ENCODE measurements at places on chromosomes 1 and 21.

- DNase-seq, result peak; percentile 3
Measured at GRCh38 chr21:16770266-16770665, 742.6 kb upstream of the CXADR start.

GRCh38 chr1:17661546-17662157 lies 93.5 kb upstream of the ACTL8 start:
- DNase-seq, result no peak

- DNase-seq, result no peak
Measured at GRCh38 chr1:84587099-84587498, 12.9 kb upstream of the CTBS start.

- no peak for DNase-seq
Measured at GRCh38 chr1:112445596-112445995, 49.6 kb downstream of the CTTNBP2NL start.

GRCh38 chr21:44517175-44517899 lies 22.7 kb downstream of the KRTAP10-1 start:
- DNase-seq, result no peak

DNA sequence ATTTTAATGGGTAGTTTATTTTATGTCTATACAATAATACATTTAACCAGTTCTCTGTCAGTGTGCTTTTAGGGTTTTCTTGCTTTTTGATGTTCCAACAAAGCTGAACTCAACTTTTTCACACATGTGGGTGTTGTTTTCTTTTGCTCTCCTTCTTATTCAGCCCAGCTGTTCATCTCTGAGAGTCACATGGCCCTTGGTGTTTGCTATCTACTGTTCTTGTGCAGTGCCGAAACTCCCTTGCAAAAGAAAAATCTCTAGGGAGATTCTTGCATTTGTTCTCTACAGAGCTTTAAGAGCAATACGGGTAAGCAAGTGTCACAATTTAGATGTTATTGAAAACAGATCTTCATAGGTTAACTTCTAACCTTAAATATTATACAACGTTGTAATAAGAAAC lies 281.1 kb upstream of the CXADR start:
- no peak for DNase-seq

- DNase-seq, result no peak
Measured at GRCh38 chr21:25409978-25410377, 197.3 kb downstream of the MRPL39 start.

GRCh38 chr1:61399199-61399598 lies 316.8 kb downstream of the NFIA start:
- no peak for DNase-seq

GRCh38 chr1:163523375-163524029 lies 201.7 kb downstream of the NUF2 start:
- DNase-seq, result no peak

- DNase-seq, result no peak
Measured at GRCh38 chr1:202279806-202280205, 61.9 kb downstream of the UBE2T start.

- no peak for DNase-seq
Measured at GRCh38 chr1:39116860-39117728, 87.4 kb upstream of the MACF1 start.

DNA sequence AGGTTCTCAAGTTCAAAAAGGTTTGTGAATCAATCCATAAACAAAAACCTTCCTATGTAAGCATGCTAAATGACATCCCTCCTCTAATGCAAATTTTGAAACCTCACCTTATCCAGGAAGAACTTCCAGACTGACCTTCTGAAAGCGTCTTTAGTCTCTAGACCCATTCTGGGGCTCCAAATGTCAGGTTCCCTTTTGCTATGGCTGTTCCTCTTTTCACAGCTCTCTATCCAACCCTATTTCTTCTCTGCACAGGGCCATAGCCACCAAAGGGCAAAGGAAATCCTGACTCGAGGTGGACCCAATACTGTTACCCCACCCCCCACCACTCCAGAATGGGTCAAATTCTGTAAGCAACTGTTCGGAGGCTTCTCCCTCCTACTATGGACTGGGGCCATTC lies 3.4 kb downstream of the ATP1A4 start:
- no peak for DNase-seq

DNA sequence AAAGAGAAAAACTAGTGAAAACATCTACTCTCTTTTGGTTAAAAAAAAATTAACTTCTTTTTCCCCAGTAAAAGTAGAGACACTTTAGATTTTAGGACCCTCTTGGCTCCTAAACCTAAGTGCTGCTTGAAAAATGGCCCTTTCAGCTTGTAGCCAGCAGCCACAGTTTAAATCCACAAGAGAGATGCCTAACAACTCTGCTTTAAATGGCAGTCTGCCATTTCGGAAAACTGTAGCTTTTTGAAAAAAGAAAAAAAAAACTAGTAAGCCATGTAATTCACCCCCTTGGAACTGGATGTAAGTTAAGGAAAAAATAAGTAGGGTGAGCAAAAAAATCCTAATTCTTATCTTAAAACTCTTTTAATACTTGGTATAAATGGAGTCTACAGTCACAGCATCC lies 56.0 kb downstream of the LHX9 start:
- no peak for DNase-seq

GRCh38 chr1:115413208-115413607 lies 75.2 kb upstream of the NGF start:
- no peak for DNase-seq

- DNase-seq, result no peak
Measured at GRCh38 chr1:58573138-58573537, 3.9 kb downstream of the TACSTD2 start.

DNA sequence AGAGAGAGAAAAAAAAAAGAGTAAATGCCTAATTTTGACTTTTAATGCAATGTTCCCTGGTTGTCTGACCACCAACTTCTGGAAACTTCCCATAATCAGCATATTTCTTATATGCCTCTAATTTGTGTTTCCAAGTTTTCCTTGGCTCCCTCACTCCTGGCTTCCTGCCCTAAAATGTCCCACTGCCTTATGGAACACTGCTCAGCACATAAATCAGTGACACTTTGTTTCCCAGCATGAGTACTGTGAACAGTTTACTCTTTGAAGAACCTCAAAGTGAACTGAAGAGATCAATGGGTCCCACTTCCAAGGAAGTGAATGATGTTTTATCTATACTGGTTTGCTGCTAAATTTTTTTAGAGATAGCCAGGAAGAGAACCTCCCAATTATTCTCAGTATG lies 271.3 kb upstream of the PRMT6 start:
- no peak for DNase-seq

DNA sequence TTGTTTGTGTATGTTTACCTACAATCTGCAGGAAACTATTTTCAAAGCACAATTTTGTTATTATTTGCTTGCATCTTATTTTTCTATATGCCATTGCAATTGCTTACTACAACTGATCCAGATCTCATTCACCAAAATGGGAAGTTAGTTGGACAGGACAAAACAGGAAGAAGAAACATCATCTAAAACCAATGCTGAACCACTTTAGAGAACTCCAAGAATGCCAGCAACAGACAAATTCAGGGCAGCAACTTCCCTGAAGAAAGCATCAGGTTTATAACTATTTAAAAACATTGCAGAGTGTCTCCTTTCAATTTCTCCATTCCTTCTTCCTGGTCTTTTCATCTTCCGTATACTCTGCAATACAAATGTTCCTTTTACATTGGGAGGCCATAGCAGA lies 82.4 kb upstream of the SMYD2 start:
- no peak for DNase-seq

GRCh38 chr1:235779770-235780169 lies 86.9 kb downstream of the LYST start:
- DNase-seq, result no peak

- DNase-seq, result no peak
Measured at GRCh38 chr1:246113555-246114095, 393.5 kb downstream of the SMYD3 start.

DNA sequence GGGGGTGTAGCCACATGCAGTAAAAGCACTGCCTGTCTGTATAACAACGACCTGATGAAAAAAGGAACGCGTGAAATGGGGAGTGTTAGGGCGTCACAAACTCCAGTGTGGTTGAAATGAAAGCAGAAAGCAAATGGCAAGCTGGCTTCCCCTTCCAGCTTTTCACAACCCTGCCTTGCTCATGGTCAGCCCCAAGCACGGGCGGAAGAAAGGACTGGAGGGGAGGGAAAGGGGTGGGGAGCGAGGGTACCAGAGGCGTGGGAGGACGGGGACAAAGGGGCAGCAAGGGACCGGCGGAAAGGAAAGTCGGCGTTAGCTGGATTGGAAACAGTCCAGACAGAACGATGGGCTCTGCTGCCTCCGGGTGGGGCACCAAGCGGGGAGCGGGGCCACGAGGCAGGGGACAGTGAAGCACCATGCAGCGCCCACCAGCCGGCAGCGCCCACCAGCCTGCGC lies 9.6 kb downstream of the VPS26C start:
- DNase-seq, result no peak

- DNase-seq, result peak; percentile 24
Measured at GRCh38 chr1:215345766-215346165, 221.3 kb upstream of the KCTD3 start.

- DNase-seq, result no peak
Measured at GRCh38 chr1:64839732-64840405, 95.0 kb downstream of the RAVER2 start.

GRCh38 chr1:14777516-14778506 lies 179.3 kb downstream of the KAZN start:
- no peak for DNase-seq

DNA sequence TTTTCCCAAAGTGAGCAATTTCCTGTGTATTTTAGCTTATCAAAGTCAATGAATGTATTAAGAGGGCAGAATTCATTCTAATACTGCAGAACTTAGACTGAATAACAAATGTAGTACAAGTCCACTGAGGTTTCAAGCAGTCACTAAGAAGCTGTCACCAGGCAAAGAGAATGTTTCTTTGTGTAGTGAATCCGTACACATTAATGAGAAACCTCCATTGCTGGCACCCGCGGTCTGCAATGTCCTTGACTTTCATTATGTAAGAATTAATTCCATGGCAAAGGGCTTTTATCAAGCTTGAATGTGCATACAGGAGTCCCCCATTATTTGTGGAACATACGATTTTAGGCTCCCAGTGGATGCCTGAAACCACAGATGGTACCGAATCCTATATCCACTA lies 719.5 kb upstream of the TMPRSS15 start:
- no peak for DNase-seq

DNA sequence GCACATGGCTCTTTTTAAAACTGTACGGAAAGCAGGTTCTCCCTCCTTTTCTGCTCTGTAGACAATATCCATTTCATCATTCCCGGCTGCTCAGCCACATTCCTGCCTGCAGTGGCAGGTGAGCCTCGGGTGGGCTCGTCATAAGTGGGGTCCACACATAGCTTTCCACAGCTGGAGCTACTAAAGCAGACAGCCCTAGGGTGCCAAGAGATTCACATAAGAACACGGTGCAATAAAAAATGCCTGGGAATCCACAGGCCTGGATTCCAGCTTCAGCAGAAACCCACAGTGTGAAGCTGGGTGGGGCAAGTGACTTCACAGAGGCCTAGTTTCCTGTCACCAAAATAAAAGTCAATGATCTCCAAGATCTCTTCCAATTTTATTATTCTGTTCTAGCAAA lies 96.4 kb downstream of the MIS18A start:
- DNase-seq, result no peak

DNA sequence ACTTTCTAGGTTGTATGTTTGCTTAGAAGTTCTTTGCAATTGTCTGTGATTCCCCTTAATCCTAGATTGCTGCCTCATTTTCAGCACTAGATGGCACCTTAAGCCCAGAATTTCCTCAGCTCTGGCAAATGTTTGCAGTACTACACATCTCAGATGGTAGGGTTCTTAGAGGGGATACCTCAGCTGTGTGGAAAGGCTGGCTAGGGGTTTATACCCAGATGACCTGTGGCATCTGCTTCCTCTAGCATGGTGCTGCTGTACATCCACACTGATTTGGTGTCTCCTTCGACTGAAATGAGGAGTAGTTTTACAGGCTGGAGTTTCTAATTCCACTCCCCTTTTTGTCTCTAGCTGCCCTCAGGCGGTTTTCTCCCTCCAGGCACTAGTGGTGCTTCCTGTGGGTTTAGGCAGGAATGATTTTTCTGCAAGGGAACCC lies 23.5 kb downstream of the ASB17 start:
- peak; percentile 29 for DNase-seq

DNA sequence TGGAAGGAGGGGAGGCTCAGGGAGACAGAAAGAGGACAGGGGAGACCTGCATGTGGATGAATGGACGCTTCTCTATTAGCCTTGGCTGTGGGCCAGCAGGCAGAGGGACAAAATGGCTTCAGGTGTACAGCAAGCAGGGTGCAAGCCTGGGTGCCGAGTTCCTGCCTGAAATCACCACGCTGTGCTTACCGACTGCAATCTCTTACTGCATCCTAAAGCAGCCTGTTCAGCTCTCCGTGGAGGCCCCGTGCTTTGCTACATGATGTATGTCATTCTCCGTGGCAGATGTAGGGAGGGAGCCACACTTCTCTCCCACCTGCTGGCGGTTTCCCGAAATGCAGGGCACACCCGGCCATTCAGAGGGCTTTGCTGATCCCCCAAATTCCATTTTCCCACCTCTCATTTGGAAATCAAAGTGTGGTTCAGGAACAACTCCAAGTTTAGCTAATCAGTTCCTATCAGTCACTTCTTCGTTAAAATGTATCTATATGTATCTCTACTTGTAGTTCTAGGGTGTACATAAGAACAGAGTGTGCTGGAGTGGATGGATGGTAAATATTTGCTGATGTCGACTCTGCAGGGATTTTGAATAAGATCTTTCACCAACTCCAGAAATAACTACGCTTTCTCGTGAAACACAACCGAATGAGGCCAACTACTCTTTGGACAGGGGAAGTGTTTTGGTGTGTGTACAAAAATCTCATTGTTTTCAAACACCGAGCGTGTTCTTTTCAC lies 122.3 kb upstream of the BACE2 start:
- no peak for DNase-seq

- no peak for DNase-seq
Measured at GRCh38 chr1:30600258-30600657, 123.1 kb downstream of the MATN1 start.

DNA sequence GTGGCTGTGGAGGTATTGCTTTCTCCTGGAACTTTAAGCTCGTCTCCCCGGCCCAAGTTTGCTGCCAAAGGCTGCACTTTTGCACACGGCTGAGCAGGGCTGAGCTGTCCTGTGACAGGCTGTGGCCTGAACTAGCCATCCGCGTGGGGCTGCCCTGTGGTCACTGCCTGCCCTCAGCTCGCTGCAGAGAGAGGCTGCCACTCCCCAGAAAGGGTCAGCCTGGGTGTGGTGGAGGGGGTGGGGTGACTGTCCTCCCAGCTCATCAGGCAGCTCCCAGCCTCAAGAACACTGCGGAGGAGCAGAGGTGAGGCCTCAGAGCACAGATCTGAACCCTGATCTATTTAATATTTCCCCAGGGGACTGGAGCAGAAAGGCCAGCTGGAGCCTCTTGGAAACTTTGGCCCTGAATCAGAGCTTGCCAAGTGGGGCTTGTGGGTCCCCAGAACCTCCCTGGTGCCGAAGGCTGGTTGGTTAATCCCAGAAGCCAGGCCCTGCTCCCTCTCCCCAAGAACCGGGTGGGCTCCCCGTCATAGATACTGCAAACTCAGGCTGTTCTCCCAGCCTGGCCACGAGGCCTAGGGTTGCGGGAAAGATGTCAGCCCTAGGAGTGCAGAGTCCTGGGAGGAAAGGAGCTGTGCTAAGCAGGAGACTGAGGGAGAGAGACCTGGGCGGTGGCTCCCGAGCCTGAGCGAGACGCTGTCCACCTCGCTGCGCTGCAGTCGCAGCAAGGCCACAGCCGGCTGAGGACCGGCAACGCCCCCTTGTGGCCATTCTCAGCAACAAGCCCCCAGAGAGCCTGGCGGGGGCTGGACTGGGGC lies 125.1 kb upstream of the IPO9 start:
- DNase-seq, result peak; percentile 50
